ENCODE measurements at places on chromosomes 3 and 15.
A peak's percentile ranks its signal among the peaks of the same experiment; 100 is the strongest.

DNA sequence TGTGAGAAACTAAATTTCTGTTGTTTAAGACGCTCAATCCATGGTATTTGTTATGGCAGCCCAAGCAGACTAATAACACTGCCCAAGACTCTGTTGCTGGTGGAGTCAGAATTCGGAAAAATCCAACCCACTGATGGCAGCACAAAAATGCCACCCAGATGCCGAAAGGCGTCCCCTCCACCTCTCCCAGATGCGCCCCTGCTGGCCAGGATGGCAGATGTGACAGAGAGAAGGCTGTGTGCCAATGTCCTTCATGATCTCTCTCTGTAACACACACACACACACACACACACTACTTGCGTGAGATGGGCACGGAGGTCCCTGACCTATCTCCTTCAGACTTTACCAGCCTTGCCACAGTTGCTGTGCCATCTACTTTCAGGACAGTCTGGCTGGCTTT, 10.9 kb upstream of the LYSMD4 start:
- DNase-seq, result no peak

DNA sequence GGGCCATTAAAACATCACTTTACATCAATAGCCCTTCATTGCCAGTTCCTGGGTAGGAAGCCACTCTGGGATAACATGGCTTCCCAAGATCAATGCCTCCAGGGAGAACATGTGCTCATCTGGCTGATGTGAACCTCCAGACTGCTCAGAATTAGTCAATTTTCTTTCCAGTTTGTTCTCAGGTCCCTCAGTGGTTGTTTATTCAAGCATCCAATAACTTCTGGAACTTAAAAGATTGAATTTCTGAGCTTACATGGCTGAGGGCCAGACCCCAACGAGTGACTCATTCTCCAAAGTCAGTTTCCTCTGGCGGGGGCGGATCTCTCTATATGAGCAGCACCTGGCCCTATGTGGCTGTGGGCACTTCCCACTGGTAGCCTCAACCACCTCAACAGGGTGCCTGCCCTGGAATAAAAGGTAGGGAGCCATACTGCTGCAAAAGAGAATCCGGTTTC, 34.0 kb downstream of the LYZL4 start:
- DNase-seq, result peak; percentile 48

DNA sequence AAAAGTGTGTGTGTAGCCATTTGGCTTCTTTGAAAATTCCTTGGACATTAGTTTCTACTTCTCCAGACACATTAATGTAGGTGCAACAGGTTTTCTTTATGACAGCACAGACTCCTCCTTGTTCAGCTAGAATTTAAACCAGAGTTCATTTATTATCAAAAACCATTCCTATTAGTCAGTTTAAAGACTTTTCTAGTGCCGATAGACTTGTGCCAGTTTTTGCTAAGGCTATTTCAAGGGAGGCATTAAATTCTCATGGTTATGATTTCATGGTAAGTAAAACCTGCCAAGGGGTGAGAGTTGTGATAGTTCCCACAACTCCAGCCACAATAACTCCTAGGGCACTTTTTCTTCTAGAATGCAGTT, 20.6 kb upstream of the SENP7 start:
- no peak for DNase-seq

GRCh38 chr3:184788751-184789150, 23.2 kb upstream of the VPS8 start:
- no peak for DNase-seq

GRCh38 chr15:75796321-75796720, 46.9 kb upstream of the UBE2Q2 start:
- DNase-seq, result no peak

- no peak for DNase-seq
These were observed 27.3 kb upstream of the SLC9A9 start for GRCh38 chr3:143875546-143875945.

DNA sequence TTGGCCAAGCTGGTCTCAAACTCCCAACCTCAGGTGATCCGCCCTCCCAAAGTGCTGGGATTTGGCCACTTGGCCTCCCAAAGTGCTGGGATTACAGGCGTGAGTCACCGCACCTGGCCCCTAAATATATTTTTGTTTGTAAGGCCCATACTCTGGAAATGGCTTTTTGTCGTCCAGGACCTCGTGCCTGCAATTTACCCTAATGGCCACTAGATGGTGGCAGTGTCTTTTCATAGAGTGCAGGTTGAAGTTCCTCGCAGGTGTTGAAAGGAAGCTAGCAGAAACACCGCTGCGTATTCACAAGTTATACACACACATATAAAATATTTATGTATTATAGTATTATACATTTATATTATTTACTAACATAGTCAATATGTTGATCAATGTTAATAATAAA, 97.2 kb downstream of the LRTM1 start:
- no peak for DNase-seq

DNA sequence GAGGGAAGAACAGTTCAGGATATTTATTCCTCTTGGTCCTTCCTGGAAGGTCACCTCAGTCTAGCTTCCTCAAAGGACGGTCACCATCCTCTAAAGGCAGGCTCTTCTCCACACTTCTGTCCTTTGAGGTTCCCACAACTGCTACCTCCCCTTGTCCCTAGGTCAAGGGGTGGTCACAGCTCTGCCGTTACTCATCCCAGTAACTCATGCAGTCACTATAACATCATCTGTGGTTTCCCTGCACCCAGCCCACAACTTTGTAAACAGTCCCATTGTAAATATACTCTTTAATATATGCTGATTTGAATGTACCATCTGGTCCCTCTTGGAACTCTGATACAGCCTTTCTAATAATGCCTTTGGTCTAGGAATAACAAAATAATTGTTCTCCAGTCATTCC, 887.4 kb downstream of the FHIT start:
- no peak for DNase-seq

GRCh38 chr3:58288011-58288728, 17.9 kb upstream of the RPP14 start:
- no peak for DNase-seq

DNA sequence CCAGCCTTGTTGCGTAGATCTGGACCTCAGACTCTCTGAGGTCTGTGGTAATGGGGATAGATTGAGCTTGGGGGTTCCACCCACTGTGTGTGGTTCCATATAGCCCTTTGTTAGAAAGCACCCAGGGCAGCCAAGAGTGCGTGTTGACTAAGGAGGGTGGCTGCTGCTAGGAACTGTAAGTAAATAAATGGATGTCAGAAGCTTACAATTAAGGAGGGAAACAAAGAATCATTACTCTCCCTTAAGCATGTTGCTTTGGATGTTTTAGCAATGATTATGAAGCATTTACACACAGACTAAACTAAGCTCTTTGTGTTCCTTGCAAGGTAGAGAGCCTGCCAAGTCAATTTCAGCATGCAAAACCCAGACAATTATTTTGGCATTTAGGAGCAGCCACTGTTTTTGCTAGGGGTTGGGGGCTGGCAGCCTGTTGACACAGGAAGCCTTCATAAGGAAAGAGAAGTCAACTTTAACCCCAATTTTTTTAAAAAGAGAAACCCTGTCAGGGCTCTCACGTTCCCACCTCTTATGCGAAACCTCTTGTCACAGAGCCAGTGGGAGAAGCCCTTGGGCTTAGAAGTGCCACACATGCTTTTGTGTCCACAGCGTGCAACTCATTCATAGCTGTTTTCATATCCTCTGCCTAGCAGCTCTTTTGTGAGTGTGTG, 127.8 kb downstream of the CMSS1 start:
- DNase-seq, result no peak

DNA sequence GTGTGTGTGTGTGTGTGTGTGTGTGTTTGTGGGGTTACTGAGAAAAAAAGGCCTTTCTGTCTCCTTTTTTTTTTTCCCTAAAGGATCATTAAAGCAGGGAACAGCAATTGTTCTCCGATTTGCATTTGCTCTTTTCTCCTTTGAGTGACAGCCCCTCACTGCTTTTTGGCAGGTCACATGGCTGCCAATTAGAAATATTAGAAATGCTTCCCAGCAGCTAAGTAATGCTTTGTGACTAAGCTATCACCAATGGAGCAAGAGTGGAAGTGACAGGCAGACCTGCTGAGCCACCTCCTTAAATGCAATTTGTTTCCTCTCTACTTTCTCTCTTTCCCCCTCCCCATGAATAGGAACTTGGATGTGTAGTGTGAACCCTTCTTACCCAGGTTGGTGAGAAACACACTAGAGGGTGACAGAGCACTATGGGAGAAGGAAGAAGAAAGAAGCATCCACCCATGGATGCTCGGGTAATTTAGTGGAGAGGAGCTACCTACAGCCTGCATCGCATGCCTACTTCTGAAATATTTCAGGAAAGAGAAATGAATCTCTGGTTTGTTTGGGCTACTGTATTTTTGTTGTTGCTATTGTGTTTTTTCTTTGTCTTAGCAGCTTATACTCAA, 165.2 kb upstream of the PDZRN3 start:
- no peak for DNase-seq

DNA sequence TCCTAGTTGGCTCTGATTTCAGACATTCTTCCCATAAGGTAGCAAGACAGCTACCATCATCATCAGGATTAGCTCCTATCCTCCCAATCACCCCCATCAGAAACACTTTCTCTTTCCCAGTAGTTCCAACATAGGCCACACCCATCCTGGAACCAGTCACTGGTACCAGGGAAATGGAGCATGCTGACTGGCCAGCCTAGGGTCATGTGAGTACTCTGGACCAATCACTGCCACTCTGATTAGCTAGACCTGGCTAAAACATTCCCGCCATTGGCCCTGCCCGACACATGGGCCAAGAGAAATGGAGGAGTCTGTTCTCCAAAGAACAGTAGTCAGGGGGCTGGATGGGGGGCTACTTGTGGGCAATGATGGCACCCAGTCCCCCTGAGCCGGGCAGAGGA, 12.4 kb downstream of the EFCC1 start:
- DNase-seq, result no peak

DNA sequence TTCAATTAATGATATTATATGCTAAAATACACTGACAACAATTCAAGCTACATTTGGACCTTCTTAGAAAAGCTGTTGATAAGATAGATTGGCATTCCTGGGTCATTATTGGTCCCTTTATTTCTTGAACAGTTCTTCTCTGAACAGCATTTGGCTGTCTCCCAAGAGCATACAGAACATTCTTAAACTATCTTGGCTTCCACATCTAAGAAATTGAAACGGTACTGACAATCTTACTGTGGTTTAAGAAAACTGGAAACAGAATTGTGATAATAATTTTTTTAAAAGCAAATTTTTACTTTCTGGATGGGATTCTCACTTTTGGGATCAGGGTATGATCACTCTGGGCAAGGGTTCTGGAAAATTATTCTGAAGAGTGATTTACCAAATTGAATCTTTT, 161.7 kb upstream of the ZNF385D start:
- no peak for DNase-seq

- DNase-seq, result no peak
These were observed 70.2 kb upstream of the GADL1 start for GRCh38 chr3:30964612-30965011.

DNA sequence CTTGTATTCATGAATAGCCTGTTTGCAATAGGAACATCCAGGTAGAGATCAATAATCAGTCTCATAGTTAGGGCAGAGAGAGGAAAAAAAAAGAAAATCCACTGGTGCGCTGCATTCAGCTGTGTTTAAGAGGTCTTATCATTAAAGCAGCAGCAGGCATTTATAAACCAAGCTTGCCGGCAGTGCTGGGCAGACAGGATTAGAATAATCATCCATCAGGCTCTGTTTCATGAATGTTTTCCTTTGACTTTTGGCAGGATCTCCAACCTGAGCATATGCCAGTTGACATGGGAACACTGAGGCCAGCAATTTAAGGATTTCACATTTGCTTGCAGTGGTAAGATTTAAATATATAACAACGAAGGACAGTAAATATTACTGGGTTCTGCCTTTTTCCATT, 305.2 kb upstream of the SEMA6D start:
- DNase-seq, result no peak

DNA sequence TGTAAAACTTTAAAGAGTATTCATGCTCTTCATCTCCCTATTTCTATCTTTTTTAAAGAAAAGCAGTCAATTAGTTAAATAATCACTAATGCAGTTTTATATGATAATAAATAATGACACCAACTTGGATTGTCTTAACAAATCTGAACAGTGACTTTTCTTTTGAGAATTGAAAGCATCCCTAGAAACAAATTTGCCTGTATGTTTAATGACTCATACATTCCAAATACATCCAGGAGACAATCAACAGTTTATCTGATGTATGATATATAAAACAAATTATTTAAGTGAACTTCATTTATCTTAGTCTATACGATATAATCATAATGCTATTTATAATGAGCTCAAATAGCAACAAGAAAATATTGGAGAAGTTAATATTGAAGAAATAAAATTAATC, 78.0 kb downstream of the ALCAM start:
- no peak for DNase-seq

DNA sequence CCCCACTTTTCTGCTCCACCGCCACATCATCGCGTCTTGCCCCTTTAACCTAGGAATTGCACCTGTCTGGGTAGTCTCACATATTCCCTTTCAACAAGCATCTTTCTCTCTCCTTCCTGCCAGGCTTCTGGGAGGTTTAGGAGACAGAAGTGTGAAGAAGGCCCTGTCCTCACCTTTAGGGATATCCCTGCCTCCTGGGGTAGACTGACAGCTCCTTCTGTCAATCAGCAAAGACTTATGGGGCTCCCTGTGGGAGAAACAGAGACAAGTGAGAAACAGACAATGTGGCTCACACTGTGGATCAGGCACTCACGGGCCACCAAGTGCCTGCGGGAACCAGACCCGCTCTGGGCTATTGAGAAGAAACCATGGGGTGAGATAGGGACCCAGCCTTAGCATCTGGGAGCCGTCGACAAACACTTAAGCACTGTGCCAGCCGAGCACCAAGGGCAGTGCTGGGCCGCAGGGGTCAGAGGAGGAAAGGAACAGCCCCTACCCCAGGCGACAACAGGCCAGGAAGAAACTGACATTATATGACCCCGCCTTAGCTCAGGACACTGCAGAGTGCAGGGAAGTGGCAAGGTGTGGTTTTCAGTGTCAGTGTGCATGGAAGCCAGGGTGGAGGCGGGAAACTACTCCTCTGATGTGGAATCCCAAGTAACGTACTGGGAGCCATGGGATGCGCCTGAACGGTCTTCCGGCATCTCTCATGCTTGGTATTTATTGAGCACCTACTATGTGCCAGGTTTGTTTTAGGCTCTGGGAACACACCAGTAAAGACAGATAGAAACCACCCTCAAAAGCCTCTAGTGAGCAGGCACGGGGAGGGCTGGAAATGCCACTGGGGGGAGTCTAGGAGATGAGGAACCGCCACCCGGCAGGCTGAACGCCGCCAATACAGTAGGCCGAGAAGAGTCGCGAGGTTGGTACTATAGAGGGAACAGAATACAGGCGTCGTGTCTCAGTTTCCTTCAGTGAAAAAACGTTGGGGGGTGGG, 1.8 kb downstream of the EFCC1 start:
- no peak for DNase-seq

- no peak for DNase-seq
These were observed 1.2 kb downstream of the RTP3 start for GRCh38 chr3:46498916-46499519.

- no peak for DNase-seq
These were observed 16.8 kb downstream of the AP4E1 start for GRCh38 chr15:50925281-50925680.

GRCh38 chr3:117814975-117815374, 1105.4 kb downstream of the TUSC7 start:
- DNase-seq, result no peak

- no peak for DNase-seq
These were observed 1353.5 kb downstream of the ROBO1 start for GRCh38 chr3:78414261-78414660.
